Cortex of kidney (tissue), 1 donor: ENCODE measurements at places on chromosomes 7 and 10.

DNA sequence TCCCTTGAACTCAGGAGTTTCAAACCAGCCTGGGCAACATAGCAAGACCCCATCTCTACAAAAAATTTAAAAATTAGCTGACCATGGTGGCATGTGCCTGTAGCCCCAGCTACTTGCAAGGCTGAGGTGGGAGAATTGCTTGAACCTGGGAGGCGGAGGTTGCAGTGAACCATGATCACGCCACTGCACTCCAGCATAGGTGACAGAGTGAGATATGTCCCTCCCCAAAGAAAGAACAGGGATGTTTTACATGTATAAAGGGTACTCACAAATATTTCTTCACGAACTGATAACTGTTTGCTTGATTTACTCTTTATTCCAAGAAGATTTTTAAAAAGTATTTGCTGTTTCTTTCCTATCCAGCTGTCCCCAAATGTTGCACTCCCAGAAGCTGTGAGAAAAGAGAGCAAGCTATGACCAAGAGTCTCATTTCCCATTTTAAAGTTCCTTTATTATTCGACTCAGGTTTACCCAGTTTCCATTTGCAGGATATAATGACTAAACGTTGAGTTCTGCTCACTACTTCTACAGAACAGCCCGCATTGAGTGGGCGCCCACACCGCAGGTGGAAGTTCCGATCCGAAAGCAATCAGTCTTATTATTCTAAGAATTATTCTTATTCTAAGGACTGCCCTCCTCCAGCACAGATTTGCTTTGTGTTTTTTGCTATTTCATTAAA, 90.7 kb downstream of the APBB1IP start:
- no peak for DNase-seq

GRCh38 chr10:49761789-49762565, at the start of gene OGDHL:
Gene OGDHL, minus strand, starts transcription at chr10:49762323. Its CDS starts 3,731 bp downstream, at chr10:49758592.
- no peak for DNase-seq

- peak; percentile 11 for DNase-seq
Observed at GRCh38 chr7:120856621-120857352, 1.2 kb downstream of the TSPAN12 start.

DNA sequence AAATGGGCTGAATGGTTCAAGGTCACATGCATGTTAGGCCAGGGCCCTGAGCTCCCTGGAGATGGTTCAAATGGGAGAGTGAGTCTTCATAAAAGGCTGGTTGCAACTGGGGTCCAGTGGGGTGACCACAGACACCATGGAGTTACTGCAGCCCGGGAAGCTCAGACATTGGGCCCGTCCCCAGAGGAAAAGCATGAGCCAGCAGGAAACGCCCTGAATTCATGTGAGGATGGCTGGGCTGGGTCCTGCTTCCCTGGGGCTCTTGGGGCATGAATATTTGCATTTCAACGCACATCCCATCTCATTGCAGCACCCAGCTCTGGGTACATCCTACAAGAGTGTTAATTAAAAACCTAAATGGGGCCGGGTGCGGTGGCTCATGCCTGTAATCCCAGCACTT, 549.0 kb downstream of the TCERG1L start:
- no peak for DNase-seq

- DNase-seq: no peak
Observed at GRCh38 chr7:21945454-21946221, at the start of gene CDCA7L. Gene CDCA7L, minus strand, starts transcription at chr7:21945899. Its CDS starts 95 bp downstream, at chr7:21945804.

GRCh38 chr10:59362144-59362958, at the start of gene FAM13C:
Gene FAM13C, minus strand, starts transcription at chr10:59362549. Its CDS starts 89 bp downstream, at chr10:59362460.
- DNase-seq: no peak

DNA sequence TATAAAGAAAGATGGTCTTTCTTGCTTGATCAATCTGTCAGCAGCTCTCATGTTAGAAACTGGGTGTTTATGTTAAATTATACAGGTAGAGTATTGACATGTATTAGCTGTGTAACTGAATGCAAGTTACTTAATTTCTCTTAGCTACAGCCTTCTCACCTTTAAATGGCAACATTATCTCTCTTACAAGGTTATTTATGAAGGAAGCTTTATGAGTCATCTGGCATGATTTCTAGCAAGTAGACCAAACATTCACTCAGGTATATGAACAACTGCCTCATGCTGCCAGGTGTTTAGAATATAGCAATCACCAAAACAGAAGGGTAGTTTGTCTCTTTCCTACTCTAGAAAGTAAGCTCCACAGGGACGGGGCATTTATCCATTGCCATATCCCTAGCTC, 8.5 kb downstream of the ARL4A start:
- DNase-seq: no peak

DNA sequence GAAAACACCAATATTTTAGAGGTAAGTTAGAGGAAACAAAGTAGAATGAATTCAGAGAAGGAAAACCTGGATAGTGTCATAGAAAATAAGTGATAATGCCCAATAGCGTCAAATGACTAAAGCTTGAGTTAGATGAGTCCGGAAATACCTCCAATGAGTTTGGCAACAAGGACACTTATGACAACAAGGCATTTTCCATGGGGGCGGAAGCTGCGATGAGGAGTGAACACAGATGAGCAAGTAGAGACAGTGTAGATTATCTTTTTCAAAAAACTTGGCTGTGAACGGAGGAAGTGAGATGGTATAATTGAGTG, 383 bp upstream of the R3HCC1L start:
- DNase-seq: no peak

- no peak for DNase-seq
Observed at GRCh38 chr10:28841625-28842024, 164.3 kb downstream of the BAMBI start.

DNA sequence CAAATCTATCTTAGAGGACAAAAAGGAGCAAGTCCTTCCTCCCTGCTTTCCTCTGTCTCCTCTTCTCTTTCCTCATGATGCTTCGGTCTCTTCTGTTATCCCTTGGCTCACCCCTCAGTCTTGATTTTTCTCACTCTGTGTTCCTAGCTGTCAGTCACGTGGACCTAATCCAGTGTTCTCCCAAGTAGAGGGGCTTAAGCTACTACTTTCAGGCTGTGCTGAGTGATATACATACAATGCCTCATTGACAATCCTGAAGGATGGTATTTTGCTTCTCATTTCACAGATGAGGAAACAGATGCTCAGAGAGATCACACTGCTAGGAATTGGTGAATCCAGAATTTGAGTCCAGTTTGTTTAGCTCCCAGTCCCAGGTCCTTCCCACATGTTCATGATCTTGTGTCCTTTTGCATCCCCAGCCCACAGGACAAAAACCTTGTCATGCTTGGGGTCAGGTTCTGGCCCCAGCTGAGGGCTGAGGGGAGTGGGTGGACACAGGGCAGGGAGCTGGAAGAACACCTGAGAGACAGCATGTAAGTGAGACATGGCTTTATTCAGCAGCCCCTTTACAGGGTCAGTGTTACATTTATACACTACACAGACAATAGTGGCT, 50.5 kb upstream of the KMT2E start:
- no peak for DNase-seq
